NCI-H748 treated with DMSO at 0.1 percent for 48 hours (cell line): ENCODE measurements at places on chromosomes 12 and 14.

DNA sequence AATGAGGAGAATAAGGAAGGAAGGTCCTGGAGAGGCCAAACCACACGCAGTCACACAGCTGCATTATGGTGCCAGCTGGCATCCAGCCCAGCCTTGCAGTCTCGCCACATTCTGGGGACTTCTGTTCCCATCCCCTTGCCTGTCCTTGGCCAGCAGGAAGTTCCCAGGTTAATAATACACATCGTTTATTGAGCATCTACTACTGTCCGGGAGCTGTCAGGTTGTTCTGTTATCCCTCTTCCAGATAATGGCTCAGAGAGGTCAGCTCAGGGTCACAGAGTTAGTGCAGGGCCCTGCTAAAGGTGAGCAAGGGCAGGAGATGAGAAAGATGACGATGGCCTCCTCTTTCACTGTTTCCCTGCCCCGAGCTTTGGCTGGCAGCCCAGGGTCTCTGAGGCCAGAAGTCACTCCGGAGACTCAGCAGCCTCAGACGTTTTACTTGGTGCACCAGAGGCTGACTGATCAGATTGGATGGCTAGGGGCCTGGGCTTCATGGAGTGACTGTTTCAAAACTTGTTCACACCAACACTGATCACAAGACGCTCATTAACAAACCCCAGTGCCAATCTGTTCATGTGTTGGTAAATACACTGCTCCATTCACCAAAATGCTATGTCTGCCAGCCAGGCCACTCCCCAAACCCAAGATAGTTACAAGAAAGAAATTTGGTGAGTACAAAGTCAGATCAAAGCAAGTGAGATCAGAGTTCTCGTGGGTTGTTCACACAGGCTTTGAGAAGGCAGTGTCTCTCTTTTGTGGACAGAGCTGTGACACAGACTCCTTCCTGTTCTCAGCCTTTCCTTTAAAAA, 79.2 kb downstream of the B4GALNT3 start:
- no peak for DNase-seq

GRCh38 chr12:69108037-69108436, 131.3 kb upstream of the CPSF6 start:
- no peak for DNase-seq

- peak; percentile 55 for DNase-seq
Observed at GRCh38 chr12:49538510-49539403, at the start of gene KCNH3. TSS of gene KCNH3 (plus strand) at chr12:49539030. CDS start at chr12:49539417, 387 bp downstream.

DNA sequence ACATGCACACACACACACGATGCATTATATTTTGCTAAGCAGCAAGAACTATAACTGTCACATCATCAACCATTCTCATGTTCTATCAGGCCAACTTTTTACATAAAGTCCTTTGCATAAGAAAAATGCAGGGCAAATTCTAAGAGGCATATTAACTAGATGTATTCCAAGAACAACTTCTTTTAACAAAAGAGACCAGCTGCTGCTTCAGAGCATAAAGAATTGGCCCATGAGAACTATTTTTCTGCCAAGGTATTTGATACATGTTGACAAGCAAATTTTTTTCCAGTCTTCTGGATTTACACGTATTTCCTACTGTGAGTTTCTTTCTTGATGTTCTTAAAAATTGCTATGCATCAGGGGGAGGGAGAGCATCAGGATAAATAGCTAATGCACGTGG, 27.2 kb downstream of the GLT8D2 start:
- DNase-seq: no peak

GRCh38 chr14:63223596-63223995, 19.4 kb downstream of the RHOJ start:
- no peak for DNase-seq
